ENCODE measurements at places on chromosomes 7 and 10.

- no peak for DNase-seq
Measured at GRCh38 chr10:101848894-101849351, 5.3 kb upstream of the KCNIP2 start.

GRCh38 chr7:28155964-28156363, 24.6 kb downstream of the JAZF1 start:
- DNase-seq = peak; percentile 79

DNA sequence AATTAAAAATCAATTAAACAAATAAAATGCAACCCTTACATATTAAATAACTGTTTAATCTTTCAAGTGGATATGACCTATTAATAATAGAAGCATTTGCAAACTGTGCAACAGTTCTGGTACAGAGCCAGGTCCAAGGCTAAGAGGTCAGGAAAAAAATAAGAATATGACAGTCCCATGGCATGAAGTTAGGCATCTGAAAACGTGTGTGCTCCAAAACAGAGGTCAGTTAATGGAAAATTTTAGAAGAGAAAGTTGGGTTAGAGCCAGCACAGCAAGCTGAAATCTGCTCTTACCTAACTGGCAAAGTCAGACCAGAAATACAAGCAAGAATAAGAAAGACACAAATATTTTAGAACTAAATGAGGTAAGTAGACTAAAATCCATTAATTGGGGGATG, 757.7 kb downstream of the GRM8 start:
- DNase-seq = no peak

DNA sequence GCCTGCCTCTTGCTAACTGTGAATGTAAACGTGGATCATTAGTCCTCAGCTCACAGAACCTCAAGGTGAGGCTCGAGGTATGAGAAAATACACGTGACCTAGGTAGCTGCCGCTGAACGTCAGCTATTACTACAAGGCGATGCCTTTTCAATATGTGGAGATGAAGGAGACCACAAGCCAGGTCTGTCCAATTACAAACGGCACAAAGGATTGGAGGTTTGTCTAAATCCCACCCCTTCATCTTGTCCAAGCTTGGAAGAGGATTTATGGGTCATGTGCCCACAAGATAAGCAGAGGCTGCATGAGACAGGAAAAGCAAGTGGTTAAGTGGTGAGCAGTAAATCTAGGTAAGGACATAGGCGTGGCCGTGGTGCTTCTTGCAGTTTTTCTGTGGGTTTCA, 3.4 kb downstream of the H2BK1 start:
- no peak for DNase-seq

DNA sequence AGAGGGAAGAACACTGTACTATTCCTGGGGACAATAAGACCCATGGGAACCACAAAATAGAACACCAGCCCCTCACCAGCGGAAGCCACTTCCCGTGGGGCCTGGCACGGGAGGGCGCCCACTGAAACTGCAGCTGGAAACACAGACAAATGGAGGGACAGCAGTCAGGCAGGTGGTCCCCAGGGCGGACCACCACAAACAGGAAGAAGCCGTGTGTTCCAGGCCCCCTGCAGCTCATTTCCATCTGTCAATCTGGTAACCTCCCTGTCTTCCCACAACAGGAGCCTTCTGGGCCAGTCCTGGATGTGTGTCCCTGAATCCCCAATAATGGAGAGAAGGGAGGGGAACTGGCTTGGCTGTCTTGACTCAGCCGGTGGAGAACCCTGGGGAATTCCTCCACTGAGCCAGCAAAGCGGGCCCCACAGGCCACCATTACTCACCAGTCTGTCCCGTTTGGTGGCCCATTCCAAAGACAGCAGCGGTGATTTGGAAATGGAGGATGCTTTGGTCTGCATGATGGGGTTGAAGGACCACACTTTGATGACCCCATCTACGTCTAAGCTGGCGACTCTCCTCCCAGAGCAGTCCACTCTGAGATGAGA, 16.7 kb downstream of the WDR91 start:
- DNase-seq = peak; percentile 67

DNA sequence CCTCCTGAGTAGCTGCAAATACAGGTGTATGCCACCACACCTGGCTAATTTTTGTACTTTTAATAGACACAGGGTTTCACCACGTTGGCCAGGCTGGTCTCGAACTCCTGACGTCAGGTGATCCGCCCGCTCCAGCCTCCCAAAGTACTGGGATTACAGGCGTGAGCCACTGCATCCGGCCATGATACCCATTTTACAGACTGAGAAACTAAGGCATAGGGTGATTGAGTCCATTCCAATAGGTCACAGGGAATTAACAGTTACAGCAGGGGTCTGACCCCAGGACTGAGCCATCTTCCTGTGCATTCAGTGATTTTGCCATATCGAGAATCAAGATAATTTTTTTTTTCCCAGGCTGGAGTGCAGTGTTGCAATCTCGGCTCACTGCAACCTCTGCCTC, 12.3 kb upstream of the CTBP2 start:
- no peak for DNase-seq

- no peak for DNase-seq
Measured at GRCh38 chr10:15122477-15123030, 25.4 kb downstream of the RPP38 start.

DNA sequence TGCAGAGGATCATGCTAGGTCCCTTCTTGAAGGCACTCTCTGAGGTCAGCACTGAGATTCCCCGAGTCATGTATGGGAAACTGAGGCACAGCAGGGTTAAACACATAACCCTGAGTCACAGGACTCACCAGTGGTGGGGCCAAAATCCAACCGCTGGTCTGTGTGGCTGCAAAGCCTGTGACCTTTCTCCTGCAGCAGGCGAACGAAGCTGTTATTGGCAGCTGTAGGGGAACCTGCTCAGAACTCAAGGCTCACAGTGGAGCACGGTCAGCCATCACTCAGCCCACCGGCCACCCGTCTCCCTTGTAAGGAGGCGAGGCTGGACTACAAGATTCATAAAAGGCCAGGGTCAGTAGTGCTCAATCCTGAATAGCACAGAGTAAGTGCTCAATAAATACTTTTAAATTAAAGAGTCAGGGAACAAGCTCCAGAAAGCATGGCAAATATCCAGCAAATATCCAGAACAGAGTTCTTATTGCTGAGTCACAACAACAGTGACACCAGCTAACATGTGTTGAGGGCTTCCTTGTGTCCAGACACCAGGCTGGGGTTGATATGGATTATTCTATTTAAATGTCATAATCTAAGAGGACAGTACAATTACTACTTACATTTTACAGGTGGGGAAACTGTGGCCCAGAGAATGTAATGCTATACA, 34.9 kb downstream of the CHST15 start:
- peak; percentile 18 for DNase-seq

DNA sequence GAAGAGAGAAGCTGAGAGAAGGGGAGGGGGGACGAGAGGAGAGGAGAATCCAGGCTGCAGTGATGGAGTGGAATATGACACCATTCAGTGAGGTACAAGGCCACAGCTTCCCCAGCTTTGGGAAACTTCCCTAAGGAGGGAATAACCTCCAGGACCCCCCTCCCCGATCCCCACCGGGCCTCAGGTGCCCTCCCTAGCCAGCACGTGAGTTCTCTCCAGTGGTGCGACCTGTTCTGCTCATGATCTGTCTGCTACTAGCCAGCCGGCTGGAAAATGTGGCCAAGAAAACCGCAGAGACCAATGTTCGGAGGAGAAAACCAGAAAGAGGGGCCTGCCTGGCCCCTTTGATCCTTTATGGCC, 39.9 kb upstream of the AGK start:
- DNase-seq = no peak

- no peak for DNase-seq
Measured at GRCh38 chr7:1548944-1549343, 7.1 kb downstream of the TMEM184A start.

- no peak for DNase-seq
Measured at GRCh38 chr7:98027342-98028033, 37.5 kb upstream of the OCM2 start.

DNA sequence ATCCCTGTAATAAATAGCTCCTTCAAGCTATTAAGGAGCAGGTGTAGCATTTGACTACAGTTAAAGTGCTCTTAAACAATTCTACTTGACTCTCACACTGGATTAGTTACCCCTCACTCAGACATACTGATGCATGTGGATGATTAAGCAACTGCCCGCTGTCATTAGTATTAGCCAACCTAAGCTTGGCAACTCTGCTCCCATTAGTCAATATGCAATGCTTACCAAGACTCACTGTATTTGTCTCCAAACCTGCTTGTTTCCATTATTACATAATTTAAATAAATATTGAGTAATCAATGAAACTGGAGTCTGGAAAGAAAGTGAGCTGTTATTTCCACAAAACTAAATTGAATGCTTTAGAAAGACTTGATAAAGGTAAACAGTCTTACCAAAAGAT, 144.0 kb upstream of the ASAH2 start:
- DNase-seq = no peak

DNA sequence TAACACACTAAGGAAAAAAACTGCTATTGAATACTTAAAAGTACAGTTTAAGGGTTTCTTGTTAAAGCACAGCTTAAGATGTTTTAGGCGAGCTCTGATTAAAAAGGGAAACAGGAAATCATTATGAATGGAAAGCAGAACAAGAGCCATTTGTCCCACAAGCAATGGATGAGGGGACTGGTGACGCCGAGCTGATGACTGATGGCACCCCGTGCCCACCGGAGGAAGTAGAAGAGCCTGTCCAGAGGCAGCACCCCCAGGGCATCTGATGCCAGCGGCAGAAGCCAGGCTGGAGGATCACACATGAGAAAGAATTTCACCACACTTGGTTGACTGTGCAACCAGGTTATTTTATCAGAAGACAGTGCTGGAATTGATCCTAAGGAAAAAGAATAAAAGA, 15.0 kb upstream of the INSIG1 start:
- DNase-seq = no peak

DNA sequence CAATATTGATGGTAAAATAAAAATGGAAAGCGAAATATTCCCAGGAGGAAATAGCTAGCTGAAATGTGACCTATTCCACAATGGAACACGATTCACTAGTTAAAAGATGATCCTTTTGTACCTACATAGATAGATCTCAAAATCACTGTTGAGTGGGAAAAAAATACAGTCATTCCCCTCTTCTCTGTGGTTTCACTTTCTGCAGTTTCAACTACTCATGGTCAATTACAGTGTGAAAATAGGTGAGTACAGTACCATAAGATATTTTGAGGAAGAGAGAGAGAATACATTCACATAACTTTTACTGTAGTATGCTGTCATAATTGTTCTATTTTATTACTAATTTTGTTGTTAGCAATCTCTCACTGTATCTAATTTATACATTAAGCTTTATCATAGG, 56.0 kb upstream of the COL13A1 start:
- DNase-seq = no peak

- no peak for DNase-seq
Measured at GRCh38 chr7:139588632-139589031, 65.1 kb downstream of the CLEC2L start.

GRCh38 chr7:22858640-22859561, 36.3 kb upstream of the TOMM7 start:
- DNase-seq = peak; percentile 97

- DNase-seq = no peak
Measured at GRCh38 chr10:13390604-13391522, 42.8 kb upstream of the SEPHS1 start.

GRCh38 chr10:69734797-69735468, 66.8 kb upstream of the COL13A1 start:
- DNase-seq = no peak

GRCh38 chr7:120799813-120800475, 58.0 kb downstream of the TSPAN12 start:
- DNase-seq = no peak

- DNase-seq = peak; percentile 84
Measured at GRCh38 chr10:31602541-31603234, 283.7 kb downstream of the ZEB1 start.

- DNase-seq = no peak
Measured at GRCh38 chr10:87782721-87783120, 35.3 kb downstream of the ATAD1 start.

DNA sequence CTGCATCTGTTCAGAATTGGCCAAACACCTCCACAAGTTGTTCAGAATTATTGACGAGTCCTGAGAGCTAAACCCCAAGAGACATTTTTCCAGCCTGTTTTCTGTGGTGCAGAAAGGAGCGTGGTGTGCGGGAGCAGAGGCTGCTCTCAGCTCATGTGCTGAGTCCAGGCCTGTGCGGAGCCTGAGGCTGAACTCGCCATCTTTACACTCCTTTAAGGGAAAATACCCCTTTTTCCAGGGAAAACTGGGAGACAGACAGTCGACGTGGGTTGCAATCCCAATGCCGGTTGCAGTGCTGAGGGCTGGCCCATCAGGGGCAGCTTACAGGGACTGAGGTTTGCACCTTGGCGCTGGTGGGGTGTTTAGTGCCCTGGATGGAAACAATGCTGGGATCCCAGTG, 112.2 kb downstream of the ADARB2 start:
- DNase-seq = no peak

DNA sequence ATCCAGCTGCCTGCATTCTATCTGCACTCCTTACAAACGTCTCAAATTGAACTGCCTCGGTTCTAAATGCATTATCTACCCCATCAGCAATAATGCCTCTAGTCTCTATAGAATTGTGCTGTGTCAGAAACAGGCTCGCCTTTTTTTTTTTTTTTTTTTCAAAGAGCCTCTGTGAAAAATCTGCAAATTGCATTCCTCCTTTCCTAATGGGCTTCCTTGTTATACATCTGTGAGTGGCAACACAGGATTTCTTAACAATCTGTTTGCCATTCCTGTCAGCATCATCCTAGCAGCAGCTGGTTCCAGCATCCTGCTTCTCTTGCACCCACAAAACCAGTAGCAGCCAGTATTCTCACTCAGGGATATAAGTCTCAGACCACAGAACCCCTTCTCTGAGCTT, 413.5 kb upstream of the SEMA3D start:
- DNase-seq = no peak

GRCh38 chr7:116752305-116753074, 80.5 kb downstream of the MET start:
- DNase-seq = no peak

- peak; percentile 78 for DNase-seq
Measured at GRCh38 chr7:152464312-152465118, 28.7 kb upstream of the KMT2C start.

- no peak for DNase-seq
Measured at GRCh38 chr10:62374862-62375710, 917 bp downstream of the ZNF365 start.

GRCh38 chr10:28366994-28367393, 64.1 kb upstream of the MPP7 start:
- no peak for DNase-seq

DNA sequence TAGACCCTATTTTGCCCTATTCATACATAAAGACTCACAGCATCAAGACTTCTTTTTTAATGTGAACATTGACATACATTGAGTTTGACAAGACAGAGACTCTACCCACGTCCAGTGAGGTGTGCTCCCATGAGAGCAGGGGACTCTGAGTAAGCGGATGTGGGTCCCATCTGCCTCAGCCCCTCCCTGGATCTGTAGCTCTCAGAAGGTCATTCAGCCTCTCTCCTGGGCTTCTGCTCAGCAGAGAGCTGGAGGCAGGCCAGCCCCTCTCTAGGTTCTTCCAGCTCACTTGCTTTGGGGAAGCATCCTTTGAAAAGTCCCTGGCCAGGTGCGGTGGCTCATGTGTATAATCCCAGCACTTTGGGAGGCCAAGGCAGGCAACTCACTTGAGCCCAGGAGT, 146.9 kb upstream of the ZMIZ1 start:
- no peak for DNase-seq
